ENCODE measurements at places on chromosomes 16 and 17.

DNA sequence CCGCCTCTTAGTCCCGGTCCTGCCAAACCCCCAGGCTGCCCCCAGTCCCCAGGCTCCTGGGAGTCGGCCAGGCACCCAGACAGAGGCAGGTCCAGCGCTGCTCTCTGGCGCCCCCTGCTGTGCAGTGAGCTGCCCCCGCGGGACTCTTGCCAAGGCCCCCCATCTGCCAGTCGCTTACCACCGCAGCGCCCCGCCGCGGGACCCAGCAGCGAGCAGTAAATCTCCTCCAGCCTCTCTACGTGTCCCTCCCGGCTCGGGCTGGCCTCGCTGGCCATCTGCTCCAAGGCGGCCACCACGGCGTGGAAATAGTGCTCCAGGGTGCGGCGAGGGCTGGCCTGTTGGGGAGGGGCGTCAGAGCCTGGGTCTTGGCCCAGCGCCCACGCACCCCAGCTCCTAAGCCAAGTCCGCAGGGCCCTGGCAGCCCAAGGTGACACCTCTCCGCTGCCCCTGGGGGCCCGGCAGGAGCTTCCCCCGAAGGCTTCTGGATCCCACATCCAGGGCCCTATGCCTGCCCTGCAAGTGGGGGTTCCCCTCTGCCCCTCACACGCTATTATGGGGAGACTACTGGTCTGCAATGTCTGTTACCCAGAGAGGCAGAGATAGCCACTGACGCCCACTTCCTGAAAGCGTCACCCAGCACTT, 33.7 kb upstream of the MFSD6L start:
- DNase-seq = no peak

GRCh38 chr17:49861150-49861884, 13.4 kb upstream of the TAC4 start:
- DNase-seq = no peak

DNA sequence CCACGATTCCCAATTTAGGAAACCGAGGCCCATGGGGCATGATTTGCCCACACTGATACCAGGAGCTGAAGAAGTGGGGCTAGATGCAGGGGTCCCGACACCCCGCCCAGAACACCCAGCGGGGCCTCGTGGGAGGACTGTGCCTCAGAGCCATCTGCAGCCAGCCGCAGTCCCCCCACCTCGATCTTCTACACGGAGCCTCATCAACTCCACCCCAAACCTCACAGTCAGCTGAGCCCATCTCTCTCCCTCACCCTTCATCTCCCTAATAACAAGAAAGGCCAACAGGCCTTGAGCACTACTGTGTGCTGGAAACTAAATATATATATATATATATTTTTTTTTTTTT, 4.2 kb downstream of the ITGAE start:
- DNase-seq = no peak

- no peak for DNase-seq
Observed at GRCh38 chr17:8148560-8148959, 3.6 kb downstream of the PER1 start.

DNA sequence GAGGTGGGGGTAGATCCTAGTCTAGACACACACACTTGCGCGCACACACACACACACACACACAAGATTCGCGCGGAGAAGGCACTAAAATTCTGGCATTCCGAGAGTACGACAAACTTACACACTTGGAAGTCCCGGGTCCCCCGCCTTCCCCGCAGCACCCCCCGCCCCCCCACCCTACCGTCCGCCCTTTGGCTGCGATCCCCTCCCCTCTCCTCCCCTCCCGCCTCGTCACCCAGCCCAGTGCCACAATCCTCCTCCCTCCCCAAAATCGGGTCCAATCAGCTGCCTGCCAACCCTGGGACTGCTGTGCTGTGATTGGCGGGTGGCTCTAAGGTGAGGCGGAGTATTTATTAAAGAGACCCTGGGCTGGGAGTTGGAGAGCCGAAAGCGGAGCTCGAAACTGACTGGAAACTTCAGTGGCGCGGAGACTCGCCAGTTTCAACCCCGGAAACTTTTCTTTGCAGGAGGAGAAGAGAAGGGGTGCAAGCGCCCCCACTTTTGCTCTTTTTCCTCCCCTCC, at the start of gene SOX9:
Gene SOX9 (plus strand): TSS at position 379 of the 522 bp plus-strand sequence. CDS start 372 bp downstream, outside the sequence.
- DNase-seq = no peak

- no peak for DNase-seq
Observed at GRCh38 chr17:36485805-36486203, 677 bp upstream of the ZNHIT3 start.

DNA sequence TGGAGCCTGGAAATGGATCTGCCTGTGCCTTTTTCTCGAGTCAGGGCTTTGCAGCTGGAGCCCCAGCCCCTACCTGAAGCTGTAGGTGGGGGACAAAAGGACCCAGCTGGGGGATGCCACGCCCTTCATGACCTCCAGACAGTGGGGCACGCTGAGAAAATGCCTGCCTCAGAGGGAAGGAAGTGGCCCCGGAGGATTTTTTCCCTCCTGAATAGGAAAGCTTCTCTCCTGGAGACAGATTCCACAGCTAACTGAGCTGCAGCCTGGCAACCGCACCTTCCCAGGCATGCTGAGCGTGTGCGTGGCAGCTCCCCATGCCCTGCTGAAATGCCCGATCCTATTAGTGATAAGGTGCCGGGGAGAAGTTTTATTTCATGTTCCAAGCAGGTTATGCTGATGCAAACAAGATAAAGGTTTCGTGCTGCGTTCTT, 58.0 kb downstream of the AIPL1 start:
- no peak for DNase-seq

DNA sequence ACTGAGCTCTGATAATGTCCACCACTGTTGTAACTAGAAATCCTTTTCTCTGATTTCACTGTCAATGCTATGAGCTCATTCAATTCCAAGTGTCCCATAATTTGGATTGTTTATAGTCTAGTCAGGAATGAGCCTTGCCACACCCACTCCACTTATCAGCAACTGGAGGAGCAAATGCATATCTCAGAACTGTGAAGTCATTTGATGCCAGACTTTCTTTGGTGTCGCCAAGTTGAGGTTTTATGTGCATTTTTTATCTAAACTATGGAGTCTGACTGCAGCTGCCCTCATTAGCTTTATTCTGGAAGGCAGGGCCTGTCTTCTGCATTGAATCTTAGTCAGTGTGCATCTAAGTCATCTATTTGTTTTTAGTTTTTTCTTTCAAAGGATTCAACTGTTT, 361.3 kb downstream of the PMP22 start:
- no peak for DNase-seq

DNA sequence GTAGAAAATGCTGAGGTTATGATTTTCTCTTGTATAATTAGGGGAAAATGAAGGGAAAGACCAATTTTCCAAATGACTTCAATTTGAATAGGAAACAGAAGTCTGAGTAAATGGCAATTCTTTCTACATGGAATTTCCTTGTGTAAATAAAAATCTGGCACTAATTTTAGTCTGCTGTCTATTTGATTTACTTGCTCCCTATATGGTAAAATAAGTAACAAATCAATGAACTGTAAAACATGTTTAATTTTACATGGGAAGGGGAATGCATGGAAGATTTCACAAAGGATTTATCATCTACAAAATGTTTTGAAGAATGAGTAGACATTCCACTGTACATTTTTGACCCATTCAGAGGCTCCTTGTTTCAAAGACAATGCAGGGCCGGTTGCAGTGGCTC, 811.6 kb upstream of the GOT2 start:
- DNase-seq = no peak

GRCh38 chr17:51764387-51764971, 394.0 kb downstream of the CA10 start:
- DNase-seq = peak; percentile 27

DNA sequence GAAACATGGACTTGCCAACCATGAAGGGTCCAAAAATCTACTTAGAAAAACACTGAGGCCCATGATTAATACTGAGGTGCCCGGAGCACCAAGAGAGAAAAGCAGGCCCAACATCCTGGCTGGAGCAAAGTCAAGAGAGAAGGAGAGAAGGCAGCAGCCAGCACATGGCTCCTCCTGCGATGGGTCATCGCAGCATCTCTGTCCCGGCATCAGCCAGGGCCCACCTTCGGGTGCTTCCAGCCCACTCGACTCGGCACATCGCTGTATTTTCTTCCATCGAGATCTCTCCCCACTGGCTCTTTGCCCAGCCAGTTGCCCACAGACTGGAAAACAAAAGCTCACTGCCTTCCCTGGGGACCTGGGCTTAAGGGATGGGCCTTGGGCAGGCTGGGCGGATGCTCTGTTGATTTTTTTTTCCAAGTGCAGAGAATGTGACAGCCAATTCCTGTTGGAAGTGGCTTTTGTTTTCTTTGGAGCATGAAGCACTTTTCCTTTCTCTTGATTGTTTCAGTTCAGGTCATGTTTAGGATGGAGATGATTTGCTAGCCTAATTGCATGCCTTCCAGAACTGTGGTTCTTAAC, 58.1 kb downstream of the CYB5B start:
- DNase-seq = no peak

DNA sequence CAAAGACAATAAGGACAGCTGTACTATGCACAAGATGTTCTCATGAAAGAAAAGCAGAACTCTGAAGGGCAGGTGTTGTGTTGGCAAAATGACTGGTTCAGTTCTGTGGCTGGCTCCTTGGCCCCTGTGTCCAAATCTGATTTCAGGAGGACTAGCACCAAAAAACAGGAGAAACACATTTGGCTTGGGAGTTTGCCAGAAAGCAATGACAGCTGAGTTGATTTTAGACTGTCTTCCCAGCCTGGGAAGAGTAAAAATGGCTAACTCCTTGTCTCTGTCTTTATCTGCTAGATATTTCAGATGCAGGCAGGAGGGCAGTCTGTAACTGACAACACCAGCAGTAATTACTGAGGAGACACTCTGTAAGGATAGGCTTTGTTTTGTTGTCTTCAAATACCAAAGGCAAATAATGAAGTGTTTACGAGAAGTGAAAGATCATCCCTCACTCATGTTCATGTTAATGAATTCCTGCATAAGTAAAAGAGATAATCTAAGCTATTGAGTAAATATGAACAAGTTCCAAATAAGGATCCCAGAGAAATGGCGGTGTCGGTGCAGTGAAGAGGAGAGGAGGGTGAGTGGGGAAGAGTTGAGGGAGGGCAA, 989.0 kb downstream of the CDH11 start:
- DNase-seq = no peak

DNA sequence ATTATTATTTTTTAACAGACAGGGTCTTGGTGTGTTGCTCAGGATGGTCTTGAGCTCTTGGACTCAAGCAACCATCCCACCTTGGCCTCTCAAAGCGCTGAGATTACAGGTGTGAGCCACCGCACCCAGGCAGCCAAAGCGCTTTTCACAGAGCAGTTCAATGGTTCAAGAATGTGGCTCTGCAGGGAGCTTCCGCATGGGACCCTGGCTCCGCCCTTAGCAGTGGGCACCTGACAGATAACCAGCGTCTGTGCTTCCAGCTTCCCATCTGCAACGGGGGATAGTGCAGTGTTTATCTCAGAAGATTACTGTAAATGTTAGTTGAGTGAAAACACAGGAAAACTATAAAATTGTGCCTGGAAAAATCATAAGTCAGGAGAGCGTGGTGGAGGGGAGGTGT, 99.4 kb downstream of the KCNJ12 start:
- DNase-seq = no peak

- DNase-seq = peak; percentile 18
Observed at GRCh38 chr16:88558457-88559442, 11.5 kb upstream of the ZC3H18 start.

- no peak for DNase-seq
Observed at GRCh38 chr16:13171313-13171712, 269.9 kb downstream of the SHISA9 start.
